ENCODE measurements at places on chromosomes 4 and X.

- DNase-seq, result no peak
These were observed at the start of gene UNC5C for GRCh38 chr4:95548738-95549245. UNC5C (minus strand) TSS chr4:95548973.

- DNase-seq, result no peak
These were observed 261.5 kb upstream of the FTHL17 start for GRCh38 chrX:31333165-31333831.

GRCh38 chr4:7112656-7113055, 44.8 kb upstream of the GRPEL1 start:
- no peak for DNase-seq

DNA sequence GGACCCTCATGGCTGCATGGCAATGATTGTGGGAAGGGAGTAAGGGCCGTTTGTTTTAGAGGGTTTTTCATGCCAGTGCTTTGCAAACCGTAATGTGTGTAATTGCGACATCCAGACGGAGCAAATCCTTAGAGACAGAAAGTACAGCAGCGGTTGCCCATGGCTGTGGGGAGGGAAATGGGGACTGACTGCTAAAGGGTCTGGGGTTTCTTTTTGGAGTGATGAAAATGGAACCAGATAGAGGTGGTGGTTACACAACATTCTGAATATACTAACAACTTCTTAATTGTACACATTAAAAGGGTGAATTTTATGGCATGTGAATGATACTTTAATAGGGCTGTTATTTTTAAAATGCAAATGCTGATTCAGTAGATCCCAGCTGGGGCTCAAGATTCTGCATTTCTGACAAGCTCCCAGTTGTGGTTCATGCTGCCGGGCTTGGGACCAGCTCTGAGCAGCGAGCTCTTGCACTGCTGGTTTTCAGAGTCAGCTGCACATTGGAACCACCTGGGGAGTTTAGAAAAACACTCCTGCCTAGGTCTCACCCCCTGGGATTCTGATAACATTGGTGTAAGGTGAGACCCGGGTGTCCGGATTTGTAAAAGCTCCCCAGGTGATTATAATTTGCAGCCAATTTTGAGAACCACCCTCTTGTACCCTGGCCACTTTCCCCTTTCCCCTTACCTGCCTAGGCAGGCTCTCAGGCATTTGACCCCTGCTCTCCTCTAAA, 47.7 kb downstream of the PRPS1 start:
- DNase-seq, result peak; percentile 35

GRCh38 chrX:145735036-145735435, 82.6 kb upstream of the SLITRK2 start:
- no peak for DNase-seq

- DNase-seq, result no peak
These were observed 37.4 kb downstream of the MAML3 start for GRCh38 chr4:140116442-140117104.

GRCh38 chrX:74453178-74453577, 31.9 kb downstream of the SLC16A2 start:
- no peak for DNase-seq

GRCh38 chr4:80787306-80787705, 243.2 kb upstream of the BMP3 start:
- DNase-seq, result no peak
